EL (cell line): ENCODE measurements at places on chromosomes 12 and 14.

GRCh38 chr14:104384776-104385071, 194.8 kb upstream of the C14orf180 start:
- no peak for DNase-seq

DNA sequence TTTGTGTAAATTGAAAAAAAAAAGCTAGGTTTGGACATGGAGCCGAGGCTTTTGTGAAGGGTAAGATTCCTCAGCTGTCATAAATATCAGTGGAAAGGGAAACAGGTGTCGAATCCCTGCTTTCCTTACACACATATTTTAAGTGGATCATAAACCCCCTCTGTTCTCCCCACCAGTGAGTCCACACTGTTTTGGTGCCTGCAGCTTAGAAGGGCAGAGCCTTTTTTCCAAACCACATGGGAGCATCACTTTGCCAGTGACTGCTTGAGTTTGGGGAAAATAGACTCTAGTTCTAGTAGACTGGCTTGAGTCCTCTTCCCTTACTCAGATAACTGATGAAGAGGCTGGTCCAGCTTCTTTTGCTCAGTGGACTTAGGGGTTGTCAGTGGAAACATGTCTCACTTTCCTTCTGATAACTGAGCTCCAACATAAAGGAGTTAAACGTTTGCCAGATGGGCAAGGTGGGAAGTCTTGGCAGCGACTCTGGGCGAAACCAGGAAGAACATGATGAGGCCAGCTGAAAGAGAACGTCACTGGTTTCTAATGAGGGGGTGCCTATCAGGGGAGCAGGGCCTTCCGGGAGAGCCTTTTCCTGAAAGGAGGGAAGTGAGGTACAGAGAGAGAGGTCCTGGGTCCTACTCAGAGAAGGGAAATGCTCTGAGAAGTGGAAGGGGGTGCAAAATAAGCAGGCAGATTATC, 168.1 kb upstream of the PARP11 start:
- no peak for DNase-seq

DNA sequence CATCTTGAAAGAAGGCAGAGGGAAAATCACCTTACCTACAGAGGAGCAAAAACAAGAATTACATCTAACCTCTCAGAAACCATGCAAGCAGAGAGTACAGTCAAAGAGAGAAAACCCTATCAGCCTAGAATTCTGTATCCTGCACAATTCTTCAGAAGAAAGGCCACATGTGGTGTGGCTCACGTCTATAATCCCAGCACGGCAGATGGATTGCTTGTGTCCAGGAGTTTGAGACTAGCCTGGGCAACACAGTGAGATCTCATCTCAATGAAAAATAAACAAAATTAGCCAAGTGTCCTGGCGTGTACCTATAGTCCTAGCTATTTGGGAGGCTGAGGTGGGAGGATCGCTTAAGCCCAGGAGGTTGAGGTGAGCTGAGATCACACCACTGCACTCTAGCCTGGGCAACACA, 48.2 kb downstream of the ATF7 start:
- DNase-seq: no peak

- DNase-seq: no peak
These were observed at the start of gene NOVA1 for GRCh38 chr14:26597589-26598080. Gene NOVA1 (minus strand): TSS chr14:26598033. CDS start chr14:26597436, 597 bp downstream.

DNA sequence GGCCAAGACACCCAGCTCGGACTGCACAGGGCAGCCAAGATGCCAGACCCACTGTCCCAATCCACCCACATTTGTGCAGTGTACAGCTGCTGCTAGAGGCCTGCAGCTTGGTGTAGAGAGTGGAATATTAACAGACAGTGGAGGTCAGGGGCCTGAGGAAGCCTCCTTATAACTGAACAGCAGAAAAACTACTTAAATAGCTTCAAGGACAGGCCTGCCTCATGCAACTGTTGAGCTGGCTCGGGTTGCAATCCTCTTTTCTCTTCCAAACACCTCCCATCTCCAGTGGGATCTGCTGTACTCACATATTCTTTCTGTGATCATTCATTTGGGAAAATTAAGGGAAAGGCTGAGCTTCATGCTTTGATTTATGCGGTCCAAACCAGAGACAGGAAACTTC, 1043.2 kb upstream of the TMEM132C start:
- no peak for DNase-seq

- peak; percentile 10 for DNase-seq
These were observed 110.5 kb upstream of the CLEC14A start for GRCh38 chr14:38366374-38366773.

DNA sequence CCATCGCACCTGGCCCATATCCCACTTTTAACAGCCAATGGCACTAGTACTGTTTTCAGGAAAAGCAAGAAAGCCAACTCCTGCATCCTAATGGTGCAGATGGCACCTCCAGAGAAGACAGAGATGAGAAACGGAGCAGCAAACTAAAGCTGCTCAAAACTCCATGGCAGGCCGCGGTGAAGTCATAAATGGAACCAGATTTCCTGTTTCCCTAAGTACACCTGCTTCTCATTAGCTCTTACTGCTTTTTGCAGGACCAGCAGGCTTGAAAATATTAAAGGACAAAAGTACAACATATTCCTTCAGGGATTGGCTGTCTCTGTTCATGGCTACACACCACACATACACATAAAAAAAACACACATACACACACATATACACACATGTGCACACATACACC, 36.7 kb upstream of the LGALS3 start:
- peak; percentile 21 for DNase-seq

DNA sequence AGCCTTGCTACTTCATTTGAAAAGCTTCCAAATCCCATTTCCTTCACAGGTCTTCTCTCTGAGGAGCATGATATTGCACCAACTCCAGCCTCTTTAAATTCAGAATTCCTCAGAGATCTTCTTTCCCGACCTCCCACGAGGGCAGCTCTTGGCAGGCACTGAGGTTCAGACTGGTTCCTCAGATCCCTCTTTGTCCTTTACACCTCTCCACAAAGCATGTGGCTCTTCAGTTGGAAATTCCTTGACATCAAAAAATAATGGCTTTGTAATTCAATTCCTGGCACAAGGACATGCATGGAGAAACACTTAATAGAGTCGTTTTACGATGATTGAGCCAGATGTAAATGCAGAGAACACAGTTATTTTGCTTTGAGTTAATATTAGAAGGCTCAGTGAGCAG, 63.2 kb upstream of the TMX1 start:
- DNase-seq: no peak

- no peak for DNase-seq
These were observed 55.7 kb upstream of the PRPF39 start for GRCh38 chr14:45028107-45028626.

GRCh38 chr12:6157482-6157881, 33.0 kb upstream of the VWF start:
- no peak for DNase-seq

GRCh38 chr14:26808407-26808806, 210.6 kb upstream of the NOVA1 start:
- no peak for DNase-seq

GRCh38 chr12:9001233-9001632, 11.9 kb downstream of the KLRG1 start:
- no peak for DNase-seq

DNA sequence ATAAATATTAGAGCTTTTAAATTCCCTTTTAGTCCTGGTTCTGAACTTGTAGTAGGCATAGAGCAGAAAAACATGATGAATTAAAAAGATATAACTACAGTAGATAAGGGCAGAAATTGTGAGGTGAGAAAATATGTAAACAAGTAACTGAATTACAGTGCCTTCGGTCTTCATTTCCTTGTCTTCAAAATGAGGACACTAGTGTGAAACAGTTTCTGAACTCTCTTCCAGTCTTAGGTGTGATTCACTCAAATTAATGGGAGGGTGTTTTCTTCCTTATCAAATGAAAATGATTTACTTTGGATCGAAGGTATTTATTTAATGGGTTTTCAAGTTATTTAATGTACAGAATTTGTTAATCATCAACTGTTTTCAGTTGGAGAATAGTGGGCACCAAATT, 1.5 kb downstream of the FGD4 start:
- no peak for DNase-seq

- DNase-seq: no peak
These were observed 61.1 kb downstream of the NTF3 start for GRCh38 chr12:5493018-5493417.

DNA sequence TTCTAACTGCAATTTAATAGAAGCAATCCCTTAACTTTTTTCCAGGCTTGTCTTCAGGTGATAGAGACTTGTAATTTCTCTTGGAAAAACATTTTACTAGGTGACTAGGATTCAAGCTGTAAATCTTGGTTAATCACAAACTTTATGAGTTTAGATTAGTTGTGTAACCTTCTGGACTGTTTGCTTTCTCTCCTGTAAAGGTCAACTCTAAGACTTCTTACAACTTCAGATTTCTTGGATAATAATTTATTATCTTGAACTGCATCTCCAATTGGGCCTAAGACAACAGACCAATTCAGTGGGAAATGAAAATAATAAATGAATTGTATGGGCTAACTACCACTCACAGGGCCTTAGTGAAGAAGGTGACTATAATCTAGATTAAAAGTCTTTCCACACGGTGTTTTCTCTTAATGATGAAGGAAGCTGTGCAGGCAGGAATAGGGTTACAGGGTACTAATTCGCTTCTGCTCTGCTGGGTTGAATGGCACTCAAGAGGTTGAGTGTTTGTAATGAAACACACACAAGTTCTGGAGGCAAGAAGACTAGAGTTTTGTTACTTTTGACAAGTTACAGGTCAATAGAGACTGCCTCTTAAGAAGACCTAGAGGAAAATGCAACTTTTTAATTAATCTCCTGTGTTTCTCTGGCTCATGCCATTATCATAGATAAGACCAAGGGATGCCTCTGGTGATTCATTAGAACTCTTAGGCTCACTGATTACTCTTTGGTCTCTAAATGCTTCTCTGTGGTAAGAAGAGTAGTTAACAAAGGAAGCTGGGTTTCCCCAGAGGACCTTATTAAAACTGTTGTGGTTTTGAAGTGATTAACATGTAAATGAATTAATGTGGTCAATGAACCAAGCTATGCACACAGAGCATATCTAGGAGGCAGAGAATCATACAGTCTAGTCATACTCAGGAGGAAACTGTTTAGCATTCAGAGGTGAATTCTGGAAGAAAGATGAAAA, 30.0 kb upstream of the OR4E1 start:
- no peak for DNase-seq

DNA sequence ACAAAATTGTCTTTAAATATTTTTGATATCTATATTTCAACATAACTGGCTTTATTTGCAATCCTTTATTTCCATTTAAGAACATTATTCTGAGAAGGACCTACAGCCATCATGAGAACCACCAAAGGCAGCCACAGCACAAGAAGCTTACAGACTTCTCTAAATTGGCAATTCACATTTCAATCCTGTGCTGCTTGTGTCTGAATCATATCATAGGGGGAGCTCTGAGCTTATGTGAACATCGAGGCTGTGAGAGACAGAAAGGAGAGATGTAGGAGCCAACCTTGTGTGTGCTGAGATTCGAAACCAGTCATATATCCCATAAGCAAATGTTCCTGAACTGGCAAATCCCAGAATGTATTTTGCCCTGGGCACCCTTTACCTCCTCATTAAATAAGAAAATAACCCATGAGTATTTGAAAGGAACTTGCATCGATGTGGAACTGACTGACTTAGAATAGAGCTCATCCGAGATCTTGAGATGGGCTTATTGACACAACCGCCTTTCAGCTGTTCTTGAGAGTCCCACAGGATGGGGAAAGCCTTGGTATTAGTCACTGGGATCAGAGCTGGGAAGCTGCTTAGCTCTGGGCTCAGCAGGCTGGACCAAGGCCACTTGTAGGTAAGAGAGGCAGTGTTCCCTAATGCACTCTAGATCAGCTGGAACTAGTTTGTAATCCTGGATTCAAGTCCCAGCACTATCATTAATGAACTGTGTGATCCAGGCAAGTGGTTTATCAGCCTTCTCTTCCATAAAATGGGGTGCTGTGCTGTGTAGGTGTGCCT, 329.8 kb downstream of the CACNA1C start:
- no peak for DNase-seq

DNA sequence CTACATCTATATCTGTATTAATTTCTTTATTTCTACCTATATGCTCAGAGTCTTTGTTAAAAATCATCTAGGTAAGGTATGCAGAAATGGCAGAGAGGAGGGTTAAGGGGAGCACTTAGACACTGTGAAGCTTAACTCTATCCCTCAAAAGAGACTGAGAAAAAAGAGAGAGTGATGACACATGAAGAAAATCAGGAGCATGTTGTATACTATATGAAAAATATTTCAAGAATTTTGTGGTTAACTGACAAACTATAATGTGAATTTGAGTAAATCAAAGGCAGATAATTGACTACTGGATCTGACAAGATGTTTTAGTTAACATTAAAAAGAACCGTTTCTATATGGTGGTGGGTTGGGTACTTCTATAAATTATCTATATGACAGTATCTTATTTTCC, 1814.2 kb upstream of the SEL1L start:
- DNase-seq: peak; percentile 63

DNA sequence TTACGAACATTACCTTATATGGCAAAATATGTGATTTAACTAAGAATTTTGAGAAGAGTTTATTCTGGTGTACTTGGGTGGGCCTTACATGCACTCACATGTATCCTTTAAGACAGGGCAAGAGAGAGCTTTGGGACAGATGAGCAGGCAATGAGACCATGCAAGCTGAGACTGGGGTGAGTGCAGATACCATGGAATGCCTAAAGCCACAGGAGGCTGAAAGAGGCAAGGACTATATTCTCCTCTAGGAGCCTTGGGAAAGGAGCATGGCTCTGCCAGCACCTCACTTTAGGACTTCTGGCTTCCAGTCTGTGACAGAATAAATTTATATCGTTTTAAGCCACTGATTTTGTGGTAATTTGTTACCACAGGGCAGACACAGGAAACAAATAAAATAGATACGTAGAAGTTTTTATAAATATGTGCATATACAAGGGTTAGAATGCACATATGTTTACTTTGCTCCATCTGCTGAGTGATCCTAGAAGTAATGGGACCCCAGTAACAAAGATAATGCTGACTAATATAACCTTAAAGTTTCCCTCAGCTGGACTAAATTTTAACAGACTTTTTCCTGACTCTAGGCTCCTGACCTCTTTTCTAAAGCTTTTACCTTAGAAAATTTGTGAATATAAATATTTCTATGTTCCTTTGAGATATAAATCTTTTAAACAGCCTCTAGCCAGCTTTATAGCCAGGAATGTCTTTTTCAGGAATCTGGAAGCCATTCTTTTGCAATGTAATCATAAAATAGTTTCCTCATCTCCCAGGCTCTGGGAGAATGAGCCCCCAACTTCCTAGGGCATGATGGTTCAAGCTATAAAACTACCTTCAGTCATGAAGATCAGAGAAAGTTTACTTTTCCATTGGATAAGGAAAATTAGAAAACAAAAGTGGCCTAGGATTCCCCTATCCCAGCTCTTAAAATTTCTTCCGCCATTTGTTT, 216.8 kb downstream of the PPFIA2 start:
- DNase-seq: no peak

DNA sequence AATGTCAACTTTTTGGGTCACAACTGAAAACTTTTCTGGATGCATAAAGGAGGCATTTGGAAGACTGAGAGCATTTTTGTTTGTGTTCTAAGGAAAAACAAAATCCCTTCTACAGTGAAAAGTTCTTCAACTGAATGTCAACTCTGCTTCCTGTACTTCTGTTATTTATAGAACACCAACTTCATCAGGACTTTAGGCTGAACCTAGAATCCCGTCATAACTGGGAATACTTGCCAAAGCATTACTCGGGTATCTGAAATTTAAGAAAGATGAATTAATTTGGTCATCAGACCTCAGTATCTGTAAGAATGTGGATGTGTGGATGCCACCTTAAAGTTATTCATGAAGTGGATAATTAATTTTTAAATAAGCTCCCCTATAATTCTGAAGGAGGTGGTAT, 73.2 kb downstream of the FERMT2 start:
- DNase-seq: peak; percentile 29

GRCh38 chr14:36773136-36773540, 111.5 kb downstream of the PAX9 start:
- peak; percentile 18 for DNase-seq
